ENCODE measurements at places on chromosomes 13 and 19.
A peak's percentile ranks its signal among the peaks of the same experiment; 100 is the strongest.

DNA sequence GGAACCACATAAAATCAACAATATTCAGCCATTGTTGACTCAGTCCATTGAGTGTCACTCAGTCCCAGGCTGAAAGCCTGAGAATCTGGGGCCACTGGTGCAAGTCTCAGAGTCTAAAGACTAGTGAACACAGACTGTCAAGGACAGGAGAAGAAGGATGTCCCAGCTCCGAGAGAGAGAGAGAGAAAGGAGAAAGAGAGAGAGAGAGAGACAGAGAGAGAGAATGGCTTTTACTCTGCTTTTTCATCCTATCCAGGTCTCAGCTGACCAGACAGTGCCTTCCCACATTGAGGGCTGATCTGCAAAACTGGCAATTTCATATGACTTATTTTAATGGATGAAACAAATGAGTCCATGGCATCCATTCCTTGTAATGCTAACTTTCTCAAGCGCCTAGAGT lies 984.1 kb downstream of the UQCRFS1 start:
- no peak for DNase-seq

DNA sequence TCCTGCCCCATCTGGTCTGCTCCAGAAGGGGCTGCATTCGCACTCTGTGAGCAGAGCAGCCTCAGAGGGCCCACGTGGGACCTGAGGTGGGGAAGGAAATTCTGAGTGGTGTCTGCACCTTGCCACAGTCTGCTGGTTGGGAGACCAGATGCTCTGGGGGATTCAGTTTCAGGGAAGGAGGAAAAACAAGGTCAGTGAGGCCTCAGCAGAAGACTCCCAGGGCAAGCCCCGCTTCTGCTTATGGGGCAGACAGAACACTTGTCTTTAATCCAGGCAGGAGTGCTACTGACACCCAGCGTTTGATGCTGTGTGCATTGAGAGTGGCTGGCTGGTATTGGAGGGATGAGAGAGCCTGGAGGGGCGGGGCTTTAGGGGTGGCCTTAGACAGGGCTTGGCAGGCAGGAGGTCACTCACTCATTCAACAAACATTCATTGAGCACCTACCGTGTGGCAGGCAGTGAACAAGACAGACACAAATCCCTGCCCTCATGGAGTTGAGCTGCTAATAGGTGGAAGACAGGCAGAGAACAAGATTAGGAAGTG lies 4.9 kb upstream of the CLEC17A start:
- no peak for DNase-seq

GRCh38 chr13:45823583-45823982 lies 28.0 kb downstream of the SIAH3 start:
- DNase-seq: no peak

GRCh38 chr13:38385153-38385891 lies 35.7 kb downstream of the UFM1 start:
- no peak for DNase-seq

DNA sequence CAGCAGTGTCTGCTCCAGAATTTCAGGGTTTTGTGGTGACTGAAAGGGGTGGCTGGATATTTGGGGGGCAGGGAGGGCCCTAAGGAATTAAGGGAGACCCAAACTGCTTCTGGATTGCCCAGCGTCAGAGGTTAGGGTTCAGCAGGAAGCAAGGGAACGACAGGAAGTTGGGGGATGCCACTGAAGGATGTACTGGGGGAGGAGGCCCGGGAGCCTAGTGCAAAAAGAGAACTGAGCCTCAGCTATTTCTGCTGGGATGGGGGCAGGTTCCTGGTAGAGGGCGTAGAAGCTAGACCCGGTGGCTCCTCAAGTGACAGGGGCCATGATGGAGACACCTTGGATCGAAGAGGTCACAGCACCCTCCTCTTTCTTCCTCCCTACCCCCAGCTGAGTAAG lies 1.1 kb downstream of the CYP2S1 start:
- DNase-seq: no peak

DNA sequence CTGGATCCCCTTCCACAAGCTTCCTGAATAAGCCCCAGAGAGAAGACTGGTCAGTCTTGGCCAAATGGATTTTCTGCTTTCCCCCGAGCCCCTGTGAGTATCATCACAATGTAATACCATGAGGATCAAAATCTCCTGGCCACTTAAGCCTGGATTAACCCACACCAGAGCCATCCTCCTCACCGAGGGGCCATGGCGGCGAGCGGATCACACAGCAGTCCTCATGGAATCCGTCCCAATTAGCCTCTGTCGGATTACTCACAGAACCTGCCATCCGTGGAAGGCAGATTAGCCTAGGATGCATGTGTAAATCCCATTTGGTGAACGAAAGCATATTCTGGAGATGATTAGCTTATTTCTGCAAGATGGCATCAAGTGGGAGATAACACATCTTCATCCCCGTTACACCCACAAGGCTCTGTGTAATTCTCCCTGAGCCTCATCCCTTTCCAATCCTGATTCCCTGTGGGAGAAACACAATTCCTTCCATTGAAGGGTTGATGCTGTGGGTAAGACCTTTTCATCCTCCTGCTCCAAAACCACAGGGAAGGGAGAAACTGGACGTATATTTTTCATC lies 42.5 kb downstream of the GNG7 start:
- DNase-seq: no peak

- DNase-seq: no peak
Observed at GRCh38 chr13:60453490-60453889, 56.5 kb downstream of the TDRD3 start.

- no peak for DNase-seq
Observed at GRCh38 chr13:112790735-112791641, 101.2 kb downstream of the ATP11A start.

DNA sequence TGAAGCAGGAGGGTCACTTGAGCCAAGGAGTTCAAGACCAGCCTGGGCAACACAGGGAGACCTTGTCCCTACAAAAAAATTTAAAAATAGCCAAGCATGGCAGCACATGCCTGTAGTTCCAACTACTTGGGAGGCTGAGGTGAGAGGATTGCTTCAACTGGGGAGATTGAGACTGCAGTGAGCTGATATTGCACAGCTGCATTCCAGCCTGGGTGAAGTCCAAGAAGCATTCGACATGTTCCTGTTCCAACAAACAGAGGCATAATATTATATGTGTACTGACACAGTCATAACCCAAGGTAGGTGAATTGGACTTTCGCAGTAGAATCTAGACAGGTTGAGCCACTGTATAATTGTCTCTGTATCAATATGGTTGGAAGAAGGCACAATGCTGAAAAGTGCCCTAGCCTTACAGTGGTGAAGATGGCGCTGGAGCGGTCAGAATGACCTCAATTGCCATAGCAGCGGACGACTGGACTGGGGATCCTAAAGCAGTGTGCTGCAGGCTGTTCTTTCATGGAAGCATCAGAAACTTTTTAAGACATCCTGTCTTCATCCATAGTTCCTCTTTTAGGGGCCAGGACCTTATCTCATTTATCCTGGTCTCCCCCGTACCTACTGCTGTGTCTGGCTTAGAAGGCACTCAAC lies 112.0 kb upstream of the CLDN10 start:
- no peak for DNase-seq

GRCh38 chr13:44763615-44764301 lies 187.6 kb upstream of the TSC22D1 start:
- no peak for DNase-seq

DNA sequence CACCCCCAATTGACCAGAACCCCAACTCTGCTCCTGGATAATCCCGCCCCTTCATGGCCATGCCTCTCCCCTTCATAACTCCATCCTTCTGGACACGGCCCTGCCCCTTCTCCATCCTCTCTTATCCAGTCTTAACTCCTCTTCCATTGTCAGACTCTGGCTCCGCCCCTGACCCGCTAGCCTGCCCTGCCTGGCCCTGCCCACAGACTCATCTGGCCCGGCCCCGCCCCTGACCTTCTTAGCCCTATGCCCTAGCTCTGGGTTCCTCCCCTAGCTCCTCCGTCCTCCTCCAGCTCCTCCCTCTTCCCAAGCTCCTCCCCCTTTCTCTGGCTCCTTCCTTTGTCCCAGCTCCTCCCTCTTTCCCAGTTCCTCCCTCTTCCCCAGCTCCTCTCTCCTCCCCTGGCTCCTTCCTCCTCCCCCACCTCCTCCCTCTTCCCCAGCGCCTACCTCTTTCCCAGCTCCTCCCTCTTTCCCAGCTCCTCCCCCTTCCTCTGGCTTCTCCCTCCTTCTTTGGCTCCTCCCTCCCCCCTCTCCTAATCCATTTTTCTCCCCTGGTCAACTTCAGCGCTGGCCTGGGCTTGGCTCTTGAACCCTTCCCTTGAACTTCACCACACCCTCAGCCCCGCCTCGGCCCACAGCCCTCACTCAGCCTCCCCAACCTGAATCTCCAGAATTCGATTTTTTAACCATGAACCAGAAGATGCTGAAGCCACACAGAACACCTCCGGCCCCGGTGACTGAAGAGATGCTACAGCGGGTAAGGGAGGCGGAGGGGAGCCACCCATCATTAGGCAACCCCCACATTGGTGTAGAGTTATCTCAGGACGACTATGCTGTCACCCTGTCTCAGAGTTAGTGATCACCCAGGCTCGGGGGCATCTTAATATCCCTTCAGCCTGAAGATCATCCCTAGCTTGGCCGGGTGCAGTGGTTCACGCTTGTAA lies 9.2 kb upstream of the ZNF358 start:
- no peak for DNase-seq

GRCh38 chr19:1035998-1036621 lies 3.8 kb upstream of the ABCA7 start:
- DNase-seq: no peak

GRCh38 chr13:49046519-49046918 lies 70.8 kb downstream of the FNDC3A start:
- DNase-seq: no peak

DNA sequence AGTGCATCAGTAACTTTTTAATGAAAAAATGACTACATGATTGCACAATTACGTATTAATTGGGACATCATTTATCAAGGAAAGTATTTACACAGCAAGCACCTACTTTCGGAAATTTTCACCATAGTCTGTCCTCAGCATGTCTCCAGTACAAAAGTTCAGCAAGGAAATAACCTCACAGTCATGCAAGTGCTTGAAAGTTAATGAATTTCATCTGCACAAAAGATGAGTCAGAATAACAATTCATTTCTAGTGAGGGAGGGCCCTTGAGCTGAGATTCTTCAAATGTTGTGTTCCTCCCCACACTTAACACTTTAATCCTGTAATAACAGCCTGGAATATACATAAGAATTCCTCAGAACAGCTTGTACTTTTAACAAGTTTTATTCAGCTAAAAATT lies 49.0 kb upstream of the OXGR1 start:
- no peak for DNase-seq

DNA sequence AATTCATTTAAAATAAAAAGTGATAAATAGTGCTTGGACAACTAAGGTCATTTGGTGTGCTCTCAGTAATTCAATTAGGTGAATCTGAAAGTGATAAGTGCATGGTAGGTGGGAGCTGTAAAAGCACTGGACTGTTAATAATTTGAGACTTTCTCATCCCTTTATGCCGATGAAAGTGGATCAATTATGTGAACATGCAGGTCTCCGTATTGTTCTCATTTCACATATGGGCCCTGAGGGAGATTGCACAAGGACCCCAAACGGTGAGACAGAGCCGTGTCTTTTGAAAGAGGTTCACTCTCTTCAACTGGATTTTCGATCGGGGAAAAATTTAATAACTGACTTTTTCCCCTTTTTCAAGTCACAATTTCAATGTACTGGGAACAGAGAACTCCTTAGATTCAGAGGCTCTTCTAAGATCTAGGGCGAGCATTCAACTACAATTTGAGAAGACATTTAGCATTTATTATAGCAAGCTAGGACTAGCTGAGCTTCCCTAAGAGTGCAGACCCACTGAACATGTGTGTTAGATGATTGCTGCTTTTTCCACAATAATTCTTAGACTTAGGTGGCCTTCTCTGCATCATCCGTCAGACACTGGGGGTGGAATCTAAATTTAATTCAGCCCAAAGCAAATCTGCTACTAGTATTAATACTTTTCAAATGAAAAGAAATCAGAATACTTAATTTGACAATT lies 347.6 kb downstream of the OXGR1 start:
- no peak for DNase-seq

GRCh38 chr13:51818276-51818675 lies 14.3 kb upstream of the DHRS12 start:
- DNase-seq: no peak

DNA sequence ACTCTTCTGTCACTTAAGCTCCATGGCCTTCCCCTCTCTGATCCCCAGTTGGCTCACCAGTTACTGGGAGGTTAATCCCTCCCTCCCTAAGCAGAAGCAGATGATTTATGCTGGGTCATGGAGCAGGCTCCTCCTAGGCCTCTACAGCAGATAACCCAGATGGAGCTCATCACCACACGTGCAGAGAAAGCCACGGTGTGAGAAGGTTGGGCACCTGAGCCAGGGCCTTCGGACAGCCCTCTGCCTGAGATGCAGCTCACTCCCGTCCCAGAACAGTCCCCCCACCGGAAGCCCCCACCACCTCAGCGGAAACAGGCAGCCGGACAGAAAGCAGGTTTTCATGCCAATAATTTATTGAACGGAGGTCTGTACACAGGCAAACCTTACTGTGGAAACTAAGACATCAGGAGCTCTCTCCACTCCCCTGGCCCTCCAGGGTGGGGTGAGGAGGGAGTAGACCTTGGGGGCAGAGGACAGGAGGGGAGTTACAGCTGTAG lies 9.8 kb downstream of the ZNF526 start:
- no peak for DNase-seq

- DNase-seq: peak; percentile 55
Observed at GRCh38 chr19:14073261-14073924, 807 bp downstream of the MISP3 start.

GRCh38 chr13:33554919-33555791 lies 262.8 kb upstream of the RFC3 start:
- DNase-seq: no peak

- DNase-seq: no peak
Observed at GRCh38 chr13:20127262-20127561, 33.6 kb downstream of the GJA3 start.

GRCh38 chr13:48583859-48584311 lies 51.0 kb upstream of the RCBTB2 start:
- DNase-seq: no peak

DNA sequence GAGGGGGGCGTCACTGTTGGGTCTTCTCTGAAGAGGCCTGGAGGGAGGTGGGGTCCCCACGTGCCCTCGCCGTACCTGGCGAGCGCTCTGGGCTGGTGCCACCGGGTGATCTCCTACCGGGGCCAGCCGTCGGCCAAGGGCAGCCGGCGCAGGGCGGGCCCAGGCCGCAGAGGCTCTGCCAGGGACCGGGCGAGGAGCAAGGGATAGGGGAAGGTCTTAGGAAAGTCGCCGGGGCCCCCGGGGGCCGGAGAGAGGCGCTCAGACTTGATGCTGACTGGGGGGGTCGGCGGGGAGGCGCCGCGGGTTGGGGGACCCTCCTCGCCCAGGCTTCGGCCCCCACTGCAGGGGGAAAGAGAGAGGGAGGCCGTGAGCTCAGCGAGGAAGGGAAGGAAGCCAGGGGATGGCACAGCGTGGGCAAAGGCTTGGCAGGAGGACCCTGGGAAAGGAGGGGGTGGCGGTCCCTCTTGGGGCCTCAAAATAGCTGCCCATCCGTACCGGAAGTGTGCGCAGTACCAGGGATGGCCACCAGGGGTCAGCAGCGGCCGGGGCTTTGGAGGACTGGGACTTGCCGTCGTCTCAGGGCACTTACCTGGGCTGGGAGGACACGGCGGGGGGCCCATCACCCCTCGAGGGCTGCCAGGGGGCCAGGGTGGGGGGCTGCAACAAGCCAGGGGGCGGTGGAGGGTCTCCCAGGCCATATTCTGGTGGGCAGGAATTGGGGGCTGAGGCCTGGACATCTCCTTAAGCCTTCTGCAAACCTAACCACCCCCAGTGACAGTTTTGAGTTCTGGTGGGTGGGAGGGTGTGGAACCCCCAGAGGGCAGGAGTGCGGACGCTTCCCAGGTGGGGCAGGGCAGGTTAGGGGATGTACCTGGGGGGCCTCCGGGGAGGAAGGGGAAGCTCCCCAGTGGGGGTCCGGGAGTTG lies 7.7 kb upstream of the TMEM161A start:
- DNase-seq: peak; percentile 39

All from GOT3 (cell line).